Globus pallidus (tissue), 1 donor: ENCODE measurements at places on chromosomes 4 and X.

DNA sequence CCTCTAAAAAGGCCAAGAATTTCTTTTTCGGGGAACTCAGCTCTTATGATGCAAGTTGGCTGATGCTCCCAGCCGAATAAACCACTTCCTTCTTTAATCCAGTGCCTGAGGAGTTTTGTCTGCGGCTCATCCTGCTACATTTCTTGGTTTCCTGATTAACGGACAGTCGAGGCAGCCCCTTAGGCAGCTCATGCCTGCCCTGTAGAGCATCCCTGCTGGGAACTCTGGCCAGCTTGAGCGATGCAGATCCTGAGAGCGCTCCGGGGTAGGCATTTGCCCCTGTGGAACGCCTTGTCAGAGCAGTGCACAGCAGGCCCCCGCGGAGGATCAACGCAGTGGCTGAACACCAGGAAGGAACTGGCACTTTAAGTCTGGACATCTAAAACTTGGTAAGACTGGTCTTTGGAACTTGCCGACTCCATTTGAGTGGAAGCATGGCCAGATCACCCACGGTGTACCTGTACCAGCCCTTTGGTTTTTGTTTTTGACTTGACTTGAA is 3.1 kb downstream of the CT45A10 start:
- no peak for DNase-seq

- no peak for DNase-seq
These were observed 34.5 kb upstream of the HGFAC start for GRCh38 chr4:3407171-3407771.

- DNase-seq, result no peak
These were observed 6.8 kb downstream of the STAP1 start for GRCh38 chr4:67565284-67565683.

DNA sequence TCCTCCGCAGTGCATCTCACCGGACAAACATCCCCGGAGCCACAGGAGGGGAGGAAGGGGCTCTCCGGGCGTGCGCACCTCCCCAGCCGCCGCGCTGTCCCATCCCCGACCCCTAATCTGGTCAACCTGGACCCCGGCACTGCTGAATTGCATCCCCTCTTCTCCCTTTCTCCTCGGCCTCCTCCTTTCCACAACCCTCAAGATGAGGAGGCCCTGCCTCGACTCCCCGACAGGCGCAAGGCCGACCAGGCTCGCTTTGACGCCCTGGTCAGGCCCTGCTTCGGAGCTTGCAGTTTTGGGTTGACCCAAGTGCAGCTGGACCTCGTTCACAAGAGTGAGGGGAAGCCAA is 2.3 kb downstream of the PDGFRA start:
- DNase-seq, result no peak

DNA sequence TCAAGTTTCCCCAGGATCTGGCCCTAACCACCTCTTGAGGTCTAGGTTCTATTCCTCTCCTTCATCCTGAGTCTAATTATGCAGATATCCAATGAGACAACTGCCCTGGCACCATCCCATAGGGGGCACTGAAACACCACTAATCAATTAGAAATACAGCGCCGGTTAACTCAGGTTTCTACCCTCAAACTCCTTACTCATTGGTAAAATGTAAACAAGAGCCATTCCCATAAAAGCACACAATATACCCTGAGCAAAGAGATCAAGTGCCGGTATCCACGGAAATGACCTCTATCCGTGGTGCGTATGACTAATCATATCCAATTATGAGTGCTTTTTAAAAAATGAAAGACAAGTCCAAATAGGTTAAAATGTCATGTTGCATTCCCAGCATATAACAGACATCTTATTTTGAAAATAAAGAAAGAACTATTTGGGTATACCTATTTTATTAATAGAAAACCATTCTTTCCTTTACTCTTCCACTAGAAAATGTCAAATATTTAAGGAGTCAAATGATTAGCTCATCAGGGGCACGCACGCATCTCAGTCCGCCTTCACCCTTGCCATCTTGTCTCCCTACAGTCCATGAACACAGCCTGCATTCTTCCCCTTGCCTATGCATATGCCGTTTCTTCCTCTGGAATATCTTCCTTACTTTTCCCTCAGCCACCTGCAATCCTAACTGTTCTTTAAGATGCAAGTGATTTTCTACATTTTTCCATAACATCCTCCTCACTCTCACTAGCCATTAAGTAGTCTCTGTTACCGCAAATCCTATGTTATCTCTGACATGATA is 141.1 kb downstream of the MAML3 start:
- peak; percentile 79 for DNase-seq
